Fibroblast of the aortic adventitia (primary cell): ENCODE measurements at places on chromosomes 12 and 14. TPM values are rescaled to one million over a fixed set of nuclear protein-coding genes. Genes with fewer than 3 reads are reported as not detected.

The KSR2 gene
- total RNA-seq = under 0.01 TPM in 1 of 2 replicates, not detected in the other

The IL22 gene
- not detected in 2 replicates for total RNA-seq

The TMEM63C gene
- 1.9 TPM in 1 of 2 replicates, not detected in the other for total RNA-seq

The CCDC177 gene
- not detected in 2 replicates for total RNA-seq

The TEX52 gene
- total RNA-seq = not detected in 2 replicates

The SERPINA3 gene
- total RNA-seq = 5.3 and 13.6 TPM in 2 replicates

The KERA gene
- not detected in 2 replicates for total RNA-seq

The TEX22 gene
- total RNA-seq = 0.27 and 1.5 TPM in 2 replicates

The RPS6KA5 gene
- total RNA-seq = 5.0 and 8.0 TPM in 2 replicates

The FAR2 gene
- total RNA-seq = 4.7 and 22.5 TPM in 2 replicates

The KRT76 gene
- not detected in 2 replicates for total RNA-seq

The RFX4 gene
- not detected in 2 replicates for total RNA-seq

The VWF gene
- 1.4 and 4.5 TPM in 2 replicates for total RNA-seq

The ADAM21 gene
- 0.18 and 0.25 TPM in 2 replicates for total RNA-seq

The METTL17 gene
- total RNA-seq = 17.3 and 44.2 TPM in 2 replicates

The FBXW8 gene
- 6.6 and 11.2 TPM in 2 replicates for total RNA-seq

The PRKD1 gene
- total RNA-seq = 11.4 and 11.5 TPM in 2 replicates

The AQP5 gene
- 0.72 and 2.4 TPM in 2 replicates for total RNA-seq

The CAPZA3 gene
- not detected in 2 replicates for total RNA-seq

The GPR65 gene
- total RNA-seq = 0.09 TPM in 1 of 2 replicates, not detected in the other

The CD69 gene
- not detected in 2 replicates for total RNA-seq

The RTL1 gene
- not detected in 2 replicates for total RNA-seq
